Smooth muscle cell of bladder (primary cell): ENCODE measurements at places on chromosomes 3 and 15. TPM values are rescaled to one million over a fixed set of nuclear protein-coding genes. Genes with fewer than 3 reads are reported as not detected.

ACKR2 gene
- total RNA-seq = 0.09 and 0.28 TPM in 2 replicates

LXN gene
- 263 and 294 TPM in 2 replicates for total RNA-seq

ITIH4 gene
- 1.2 and 1.6 TPM in 2 replicates for total RNA-seq

RCN2 gene
- 50.8 and 58.2 TPM in 2 replicates for total RNA-seq

CADM2 gene
- not detected in 2 replicates for total RNA-seq

QARS1 gene
- 284 and 305 TPM in 2 replicates for total RNA-seq

NR1I2 gene
- total RNA-seq = not detected in 2 replicates

HRG gene
- under 0.01 TPM in 1 of 2 replicates, not detected in the other for total RNA-seq

EPB42 gene
- not detected in 2 replicates for total RNA-seq

CCR9 gene
- total RNA-seq = not detected in 2 replicates

CPEB1 gene
- 12.5 and 13.7 TPM in 2 replicates for total RNA-seq

CNTN4 gene
- 2.9 and 7.3 TPM in 2 replicates for total RNA-seq

KCNMB3 gene
- 0.71 and 1.1 TPM in 2 replicates for total RNA-seq

CIB1 gene
- total RNA-seq = 41.2 and 46.6 TPM in 2 replicates
